ENCODE measurements at places on chromosomes 13 and 19.

DNA sequence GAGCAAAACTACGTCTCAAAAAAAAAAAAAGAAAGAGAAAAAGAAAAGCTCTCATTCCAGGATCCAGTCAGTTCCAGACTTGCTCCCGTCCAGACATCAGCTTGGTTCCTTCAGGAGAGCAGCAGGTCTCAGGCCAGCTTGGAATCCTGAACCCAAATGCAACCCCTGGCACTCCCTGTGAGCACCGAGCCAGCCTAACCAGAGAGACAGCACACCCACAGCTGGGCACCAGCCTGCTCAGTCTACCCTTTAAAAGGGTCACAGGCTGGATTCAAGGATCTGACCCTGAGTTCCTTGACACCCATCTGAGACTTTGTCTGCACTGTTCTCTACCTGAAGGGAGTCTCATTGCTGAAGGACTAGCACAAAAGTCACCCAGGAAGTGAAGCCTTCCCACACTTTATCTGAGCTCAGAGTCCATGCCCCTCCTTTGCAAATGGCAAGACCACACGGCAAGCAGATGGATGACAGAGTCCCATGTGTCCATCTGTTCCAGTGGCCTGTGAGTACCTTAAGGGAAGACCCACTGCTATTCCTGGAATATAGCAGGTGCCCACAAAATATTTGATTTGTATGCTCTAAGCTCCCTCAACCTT lies 1.4 kb downstream of the PEPD start:
- no peak for DNase-seq

GRCh38 chr13:51479199-51479523 lies 26.3 kb upstream of the INTS6 start:
- no peak for DNase-seq

GRCh38 chr13:112849500-112849899 lies 119.5 kb upstream of the MCF2L start:
- DNase-seq = no peak

- no peak for DNase-seq
Measured at GRCh38 chr13:106701771-106702341, 133.9 kb upstream of the ARGLU1 start.

GRCh38 chr13:28424541-28424940 lies 70.4 kb downstream of the FLT1 start:
- no peak for DNase-seq

- DNase-seq = no peak
Measured at GRCh38 chr19:38534574-38534973, 83.2 kb downstream of the MAP4K1 start.

GRCh38 chr13:24133021-24133795 lies 27.3 kb upstream of the SPATA13 start:
- DNase-seq = no peak

DNA sequence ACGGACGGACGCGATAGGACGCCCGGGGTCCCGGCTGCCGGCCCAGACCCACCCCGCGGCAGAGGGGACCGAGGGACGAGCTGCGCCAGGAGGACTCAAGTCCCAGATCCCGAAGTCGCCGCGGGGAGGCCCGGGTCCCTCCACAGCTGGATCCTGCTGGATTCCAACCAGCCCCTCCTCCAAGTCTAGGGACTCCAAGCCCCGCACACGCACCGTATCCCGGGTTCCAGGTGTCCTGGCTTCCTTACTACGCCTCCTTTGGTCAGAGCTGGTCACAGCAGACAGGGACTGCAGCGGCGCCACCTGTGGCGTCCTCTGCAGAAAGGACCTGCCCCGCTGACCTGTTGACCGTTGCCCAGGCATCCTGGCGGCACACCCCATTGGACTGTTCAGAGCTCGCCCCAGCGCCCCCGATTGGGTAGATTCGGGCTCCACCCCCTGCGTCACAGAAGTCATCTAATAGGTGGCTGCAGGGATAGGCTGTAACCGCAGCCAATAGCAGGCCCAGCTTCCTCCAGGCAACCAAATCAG lies 29.0 kb upstream of the ZNF709 start:
- no peak for DNase-seq

DNA sequence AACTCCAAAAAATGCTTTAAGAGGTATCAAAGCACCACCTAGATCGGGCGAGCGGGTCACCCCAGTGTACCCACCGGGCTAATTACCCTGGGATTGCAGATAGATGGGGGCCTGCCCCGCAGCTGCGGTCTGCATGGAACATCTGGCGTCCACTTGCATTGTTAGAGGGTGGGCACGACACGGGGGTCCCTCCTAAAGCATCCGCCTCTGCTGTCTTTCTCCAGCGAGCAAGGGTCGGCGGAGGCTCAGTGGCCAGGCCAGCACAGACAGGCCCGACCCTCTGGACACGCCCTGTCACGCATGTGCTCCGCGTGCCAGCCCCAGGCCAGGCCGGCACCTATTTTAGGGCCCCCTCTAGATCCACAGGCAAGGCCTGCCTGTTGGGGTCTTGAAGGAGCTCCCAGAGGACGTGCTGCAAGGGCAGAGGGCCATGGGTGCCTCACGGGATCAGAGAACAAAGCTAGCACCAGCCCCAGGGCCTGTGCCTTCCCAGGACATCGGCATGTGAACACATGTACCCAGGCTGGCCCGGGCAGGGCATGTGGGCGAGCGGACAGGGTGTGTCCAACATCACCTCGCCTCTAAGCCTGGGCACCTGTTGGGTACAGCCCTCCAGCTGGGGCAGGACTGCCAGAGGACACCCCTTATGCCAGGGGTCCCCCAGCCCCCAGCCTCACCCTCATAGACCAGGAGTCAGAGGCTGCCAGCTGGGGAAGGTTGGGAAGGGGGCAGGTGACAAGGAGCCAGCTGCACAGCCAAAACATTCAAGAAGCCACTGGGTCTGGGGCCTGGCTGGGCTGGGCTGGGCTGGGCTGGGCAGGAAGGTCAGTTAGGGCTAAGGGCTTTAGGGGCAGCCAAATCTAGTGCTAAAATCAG lies 35.6 kb upstream of the NANOS3 start:
- no peak for DNase-seq

GRCh38 chr13:80177327-80177726 lies 163.6 kb downstream of the SPRY2 start:
- no peak for DNase-seq

DNA sequence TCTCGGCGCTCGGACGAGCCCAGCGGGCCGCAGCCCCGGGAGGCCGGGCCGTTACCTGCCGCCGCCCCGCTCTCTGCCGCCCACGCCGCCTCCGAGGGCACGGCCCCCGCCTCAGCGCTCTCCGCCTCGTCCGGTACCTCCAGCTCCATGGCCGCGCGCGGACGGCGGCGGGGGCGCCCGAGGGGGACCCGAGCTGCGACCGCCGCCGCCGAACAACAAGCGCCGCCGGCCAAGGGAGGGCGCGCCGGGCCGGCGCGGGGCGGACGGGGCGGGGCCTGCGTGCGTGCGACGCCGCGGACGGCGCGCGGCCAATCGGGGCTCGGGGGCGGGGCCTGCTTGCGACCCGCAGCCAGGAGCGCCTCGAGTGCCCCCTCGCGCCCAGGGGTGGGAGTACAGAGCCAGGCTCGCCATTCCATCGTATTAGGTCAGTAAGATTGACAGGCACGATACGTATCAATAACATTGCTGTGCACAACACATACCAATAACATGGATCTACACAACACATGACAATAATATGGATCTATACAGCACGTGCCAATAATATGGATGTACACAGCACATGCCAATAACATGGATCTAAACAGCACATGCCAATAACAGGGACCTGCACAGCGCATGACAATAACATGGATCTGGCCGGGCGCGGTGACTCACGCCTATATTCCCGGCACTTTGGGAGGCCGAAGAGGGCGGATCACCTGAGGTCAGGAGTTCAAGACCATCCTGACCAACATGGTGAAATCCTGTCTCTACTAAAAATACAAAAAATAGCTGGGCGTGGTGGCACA lies at the start of gene PIP5K1C:
Gene PIP5K1C (minus strand): TSS at position 227 of the 791 bp plus-strand sequence. CDS start 78 bp downstream, at position 149.
- peak; percentile 42 for DNase-seq

DNA sequence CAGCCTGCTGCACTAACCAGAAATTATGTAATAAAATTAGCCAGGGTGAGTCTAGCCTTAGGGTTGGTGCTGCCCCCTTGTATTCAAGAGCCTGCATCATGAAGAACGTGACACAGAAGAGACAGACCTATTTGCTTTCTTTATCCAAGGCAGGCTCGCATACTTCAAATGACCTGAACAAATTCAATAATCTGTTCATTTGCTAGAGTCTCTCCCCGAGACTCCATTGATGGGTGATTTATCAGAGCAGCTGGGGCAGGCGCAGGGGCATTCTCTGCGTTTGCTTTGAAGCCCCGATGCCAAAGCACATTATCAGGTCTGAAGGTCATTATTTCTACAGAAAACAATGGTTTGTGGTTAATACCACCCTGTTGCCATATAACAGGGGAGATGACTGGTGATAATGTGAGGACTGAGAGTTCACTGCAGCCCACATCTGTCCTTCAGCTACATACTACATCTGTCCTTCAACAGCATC lies 520.3 kb downstream of the DIAPH3 start:
- DNase-seq = no peak

GRCh38 chr13:77429320-77430142 lies 102.6 kb upstream of the MYCBP2 start:
- no peak for DNase-seq

DNA sequence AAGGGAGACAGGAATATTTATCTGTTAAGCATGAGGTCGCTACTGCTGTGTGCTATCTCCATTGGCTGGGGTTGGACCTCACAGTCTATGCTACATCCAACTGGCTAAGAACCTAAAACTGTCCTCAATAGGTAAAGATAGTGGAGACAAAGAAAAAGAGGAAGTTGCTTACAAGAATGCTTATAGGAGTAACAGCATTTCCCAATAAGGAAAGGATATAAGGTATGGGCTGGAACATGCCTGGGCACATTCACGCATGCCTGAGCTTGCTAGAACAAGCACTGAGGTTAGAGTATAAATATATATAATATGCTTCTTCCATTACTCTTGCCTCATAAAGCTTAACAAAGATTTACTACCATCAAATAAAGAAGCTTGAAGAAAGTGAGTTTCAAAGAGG lies 47.9 kb upstream of the CEACAM21 start:
- no peak for DNase-seq

- DNase-seq = no peak
Measured at GRCh38 chr19:30441011-30441410, 68.8 kb downstream of the ZNF536 start.

DNA sequence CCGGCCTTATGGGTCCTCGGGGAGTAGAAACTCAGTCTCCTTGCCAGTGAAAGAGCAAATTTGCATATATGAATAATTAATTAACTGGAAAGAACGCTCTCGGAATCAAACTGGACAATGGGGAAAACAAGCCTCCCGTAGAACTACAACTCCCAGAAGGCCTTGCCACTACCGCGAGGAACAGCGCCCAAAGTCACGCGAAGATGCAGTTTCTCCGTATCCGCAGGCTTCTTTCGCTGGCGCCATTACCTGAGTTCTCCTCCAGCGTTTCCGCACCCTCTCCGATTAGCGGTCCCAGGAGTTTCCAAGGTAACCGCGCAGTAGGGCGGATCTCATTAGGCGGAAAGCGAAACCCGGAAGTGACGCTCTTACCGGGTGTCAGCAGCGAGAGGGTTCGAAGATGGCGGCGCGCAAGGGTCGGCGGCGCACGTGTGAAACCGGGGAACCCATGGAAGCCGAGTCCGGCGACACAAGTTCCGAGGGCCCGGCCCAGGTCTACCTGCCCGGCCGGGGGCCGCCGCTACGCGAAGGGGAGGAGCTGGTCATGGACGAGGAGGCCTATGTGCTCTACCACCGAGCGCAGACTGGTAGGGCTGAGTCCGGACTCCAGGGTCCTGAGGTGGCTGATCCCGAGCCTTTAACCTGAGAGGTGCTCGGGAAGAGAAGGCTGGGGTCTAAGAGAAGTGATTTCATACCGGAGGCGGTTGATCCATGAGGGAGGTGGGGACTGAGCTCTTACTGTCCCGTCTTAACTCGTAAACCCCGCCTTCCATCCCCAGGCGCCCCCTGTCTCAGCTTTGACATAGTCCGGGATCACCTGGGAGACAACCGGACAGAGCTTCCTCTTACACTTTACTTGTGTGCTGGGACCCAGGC lies at the start of gene GRWD1:
Gene GRWD1 (plus strand): TSS at position 378 of the 876 bp plus-strand sequence. CDS start 23 bp downstream, at position 401.
- peak; percentile 96 for DNase-seq

GRCh38 chr13:20451397-20451796 lies 74.3 kb downstream of the CRYL1 start:
- DNase-seq = no peak

GRCh38 chr19:44845286-44845611 lies 848 bp upstream of the NECTIN2 start:
- DNase-seq = no peak

DNA sequence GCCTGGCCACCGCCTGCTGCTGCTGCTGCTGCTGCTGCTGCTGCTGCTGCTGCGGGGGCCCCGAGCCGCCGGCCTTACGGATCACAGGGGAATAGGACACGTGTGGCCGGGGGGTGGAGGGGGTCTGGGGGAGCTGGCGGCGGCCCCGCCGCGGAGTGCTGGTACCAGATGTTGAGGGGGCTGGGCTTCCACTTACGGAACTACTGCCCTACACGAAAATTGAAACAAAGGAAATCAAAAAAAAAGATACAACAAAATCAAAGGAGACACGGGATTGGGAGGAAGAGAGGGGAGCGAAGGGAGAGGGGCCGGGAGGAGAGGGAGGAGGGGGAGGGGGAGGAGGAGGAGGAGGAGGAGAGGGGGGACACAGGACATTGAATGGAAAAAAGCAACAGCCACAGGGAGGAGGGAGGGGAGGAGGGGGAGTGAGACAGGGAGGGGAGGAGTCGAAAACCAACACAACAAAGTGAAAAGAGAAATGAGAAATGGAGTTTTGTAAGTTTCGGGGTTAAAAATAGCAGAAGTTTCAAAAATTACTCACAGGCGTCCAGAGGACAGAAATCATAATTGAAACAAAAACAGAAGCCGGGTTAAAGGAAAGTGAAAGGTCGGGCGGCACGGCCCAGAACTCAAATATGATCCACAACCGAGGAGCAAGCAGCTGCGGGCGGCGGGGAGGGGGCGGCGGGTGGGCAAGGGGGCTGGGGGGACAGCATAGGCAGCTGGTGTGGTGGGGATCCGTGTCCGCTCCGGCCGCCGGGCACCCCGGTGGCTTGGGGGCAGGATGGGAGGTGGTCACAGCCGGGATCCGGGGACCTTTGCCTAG lies 57.8 kb downstream of the IER2 start:
- no peak for DNase-seq

- no peak for DNase-seq
Measured at GRCh38 chr19:38360839-38361631, 13.3 kb upstream of the PSMD8 start.

DNA sequence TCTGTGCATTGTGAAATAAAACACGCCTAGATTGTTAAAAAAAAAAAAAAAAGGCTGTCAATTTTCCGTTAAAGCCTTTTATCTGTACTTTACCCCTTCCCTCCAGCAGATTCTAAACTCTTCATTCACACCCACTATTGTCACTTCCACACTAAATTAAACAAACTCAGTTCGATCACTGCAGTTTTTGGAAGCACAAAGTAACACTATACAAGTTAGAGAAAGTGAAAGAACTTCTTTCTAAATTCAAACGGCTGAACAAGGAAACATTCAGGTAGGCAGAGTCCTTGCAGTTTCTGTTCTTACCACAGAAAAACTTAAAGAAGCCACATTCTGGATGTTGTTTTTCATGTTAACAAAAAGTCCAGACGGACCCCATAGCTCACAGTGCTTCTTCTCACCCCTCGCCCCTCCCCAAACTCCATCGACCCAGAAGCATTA lies 27.5 kb upstream of the UBE2L5 start:
- DNase-seq = no peak
